ENCODE measurements at places on chromosomes 13 and 19. TPM values are rescaled to one million over a fixed set of nuclear protein-coding genes. Genes with fewer than 3 reads are reported as not detected.

The EFNA2 gene
- total RNA-seq, result not detected

The IGFL1 gene
- total RNA-seq, result not detected

The MUC16 gene
- total RNA-seq, result not detected

DNA sequence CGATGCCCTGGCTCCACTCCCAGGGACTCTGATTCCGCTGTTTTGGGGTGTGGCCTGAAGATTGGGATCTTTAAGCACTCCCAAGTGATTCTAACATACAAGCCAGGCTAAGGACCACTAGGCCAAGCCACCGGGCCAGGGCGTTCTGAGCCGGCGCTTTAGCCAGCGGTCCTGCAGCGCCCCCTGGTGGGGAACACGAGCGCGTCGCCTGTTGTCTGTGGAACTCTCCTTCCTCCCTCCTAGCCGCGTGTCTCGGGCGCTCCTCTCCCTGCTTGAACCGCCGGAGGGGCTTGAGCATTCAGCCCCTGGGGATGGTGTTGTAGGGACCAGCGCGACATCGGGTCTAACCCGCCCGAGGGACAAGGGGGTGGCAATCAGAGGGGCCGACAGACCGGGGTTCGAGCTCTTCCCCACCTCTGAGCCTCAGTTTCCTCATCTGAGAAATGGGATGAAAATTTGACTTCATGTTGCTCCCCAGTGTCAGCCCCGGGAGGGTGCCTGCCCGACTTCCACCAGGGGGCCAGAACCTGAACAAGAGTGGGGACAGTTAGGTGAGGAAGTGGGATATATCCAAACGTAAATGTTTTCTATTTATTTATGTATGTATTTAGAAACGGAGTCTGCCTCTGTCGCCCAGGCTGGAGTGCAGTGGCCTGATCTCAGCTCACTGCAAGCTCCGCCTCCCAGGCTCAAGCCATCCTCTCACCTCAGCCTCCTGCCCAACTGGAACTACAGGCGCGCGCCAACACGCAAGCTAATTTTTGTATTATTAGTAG, 18.0 kb upstream of the PNMA8B start:
- DNase-seq, result peak; percentile 72

GRCh38 chr13:41299316-41300094, 11.6 kb upstream of the NAA16 start:
- no peak for DNase-seq

DNA sequence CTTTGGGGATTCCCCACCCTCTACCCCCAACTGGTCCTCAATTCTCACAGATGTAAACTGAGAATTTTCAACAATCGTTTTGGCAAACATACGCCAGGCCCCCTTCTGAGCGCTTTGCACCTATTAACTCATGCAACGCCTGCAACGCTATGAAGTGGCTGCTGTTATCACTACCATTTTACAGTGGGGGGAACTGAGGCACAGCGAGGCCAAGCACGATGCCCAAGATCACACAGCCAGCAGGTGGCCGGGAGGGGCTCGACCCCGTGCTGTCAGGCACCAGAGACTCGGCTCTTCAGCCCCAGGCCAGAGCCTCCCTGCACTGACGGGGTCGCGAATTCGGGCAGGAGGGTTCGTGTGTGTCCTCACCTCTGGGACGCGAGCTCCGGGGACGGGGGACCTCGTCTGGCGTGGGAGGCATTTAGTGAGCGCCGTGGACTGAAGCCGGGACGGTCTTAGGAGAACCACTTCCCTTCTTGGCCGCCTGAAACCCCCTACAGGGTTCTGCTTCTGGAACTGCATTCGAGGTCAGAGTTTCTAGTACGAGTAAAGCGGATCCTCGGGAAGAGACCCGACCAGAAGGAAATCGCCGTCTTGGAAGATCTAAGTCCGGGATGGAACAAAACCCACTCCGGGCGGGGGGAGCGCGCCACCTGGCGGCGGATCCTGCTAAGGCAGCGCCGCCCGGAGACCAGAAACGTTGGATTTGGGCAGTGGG, 21.0 kb downstream of the ZNF114 start:
- DNase-seq, result peak; percentile 68

DNA sequence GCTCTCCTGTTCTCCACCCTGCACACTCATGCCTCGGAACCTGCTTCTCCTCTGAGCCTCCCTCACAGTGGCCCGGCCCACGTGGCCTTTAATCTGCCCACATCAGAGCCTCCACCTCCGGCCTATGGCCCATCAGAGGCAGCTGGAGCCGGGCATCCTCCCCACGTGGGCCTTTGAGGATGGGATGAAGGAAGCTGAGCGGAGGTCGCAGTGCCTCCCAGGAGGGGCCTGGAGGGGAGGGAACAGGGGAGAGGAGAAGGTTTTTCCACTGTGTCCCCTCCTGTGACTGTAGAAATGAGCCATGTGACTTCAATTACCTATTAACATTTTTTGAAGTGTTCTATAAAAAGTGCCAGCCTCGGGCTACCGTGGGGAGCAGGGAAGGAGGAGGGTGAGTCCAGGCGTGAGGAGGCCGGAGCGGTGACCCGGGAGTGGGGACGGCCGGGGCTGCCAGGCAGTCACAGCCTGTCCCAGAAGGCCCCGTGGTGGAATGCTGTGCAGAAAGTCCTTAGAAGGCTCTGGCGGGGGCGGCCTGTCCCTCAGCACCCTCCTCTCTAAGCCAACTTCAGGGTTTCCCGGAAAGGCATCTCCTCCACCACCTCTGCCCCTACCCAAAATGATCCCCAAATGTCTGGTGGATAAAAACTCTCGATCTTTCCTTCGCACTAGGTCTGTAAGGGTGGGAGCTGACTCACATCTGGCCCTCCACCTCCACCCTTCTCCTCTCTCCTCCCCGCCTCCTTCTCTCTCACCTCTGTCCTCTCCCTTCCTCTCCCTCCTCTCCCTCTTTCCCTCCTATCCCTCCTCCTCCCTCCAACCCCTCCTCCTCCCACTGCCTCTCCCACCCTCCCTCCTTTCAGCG, 24.8 kb upstream of the SLC1A5 start:
- DNase-seq, result no peak
